ENCODE measurements at places on chromosomes 12 and 14.

- DNase-seq: peak; percentile 58
These were observed 72.6 kb downstream of the LRP6 start for GRCh38 chr12:12194206-12194605.

DNA sequence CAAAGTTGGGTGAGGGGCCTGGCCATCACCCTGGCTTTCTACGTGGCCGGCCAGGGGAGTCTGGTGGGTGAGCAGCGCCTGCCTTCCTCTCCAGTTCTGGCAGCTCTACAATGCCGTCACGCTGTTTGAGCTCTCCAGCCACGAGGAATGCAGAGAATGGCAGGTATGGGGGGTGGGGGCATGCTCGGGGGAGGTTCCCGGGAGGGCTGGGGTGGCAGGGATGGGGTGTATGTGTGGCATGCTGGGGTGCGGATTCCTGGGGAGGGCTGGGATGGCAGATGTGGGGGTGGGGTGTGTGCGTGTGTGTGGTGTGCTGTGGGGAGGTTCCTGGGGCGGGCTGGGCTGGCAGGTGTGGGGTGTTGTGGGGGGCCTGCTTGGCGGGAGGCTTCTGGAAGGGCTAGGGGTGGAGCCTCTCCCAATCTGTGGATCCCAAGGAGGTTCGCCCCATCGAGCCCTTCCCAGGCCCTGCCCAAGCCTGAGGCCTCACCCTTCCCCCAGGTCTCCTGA lies 18.5 kb downstream of the RHOF start:
- DNase-seq: peak; percentile 69

DNA sequence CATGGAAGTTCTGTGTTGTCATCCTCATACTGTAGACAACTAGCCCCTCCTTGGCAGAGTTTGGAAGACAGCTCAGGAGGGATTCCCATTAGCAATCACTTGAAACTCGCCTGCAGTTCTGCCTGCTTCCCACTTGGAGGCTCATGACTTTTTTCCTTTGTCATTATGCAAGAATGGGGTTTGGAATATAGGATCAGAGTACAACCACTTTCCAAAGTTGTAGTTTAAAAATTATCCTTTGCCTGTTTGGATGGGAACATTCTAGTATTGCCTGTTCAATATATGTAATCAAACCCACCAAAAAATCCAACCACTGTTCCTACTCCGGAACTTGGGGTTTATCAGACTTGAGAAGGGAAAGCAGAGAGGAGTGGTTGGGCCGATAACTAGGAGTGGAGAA lies 2.1 kb upstream of the GPD1 start:
- DNase-seq: peak; percentile 53

GRCh38 chr12:111067498-111067897 lies 147.1 kb upstream of the MYL2 start:
- no peak for DNase-seq

GRCh38 chr14:74932401-74932901 lies 9.4 kb upstream of the RPS6KL1 start:
- DNase-seq: no peak

DNA sequence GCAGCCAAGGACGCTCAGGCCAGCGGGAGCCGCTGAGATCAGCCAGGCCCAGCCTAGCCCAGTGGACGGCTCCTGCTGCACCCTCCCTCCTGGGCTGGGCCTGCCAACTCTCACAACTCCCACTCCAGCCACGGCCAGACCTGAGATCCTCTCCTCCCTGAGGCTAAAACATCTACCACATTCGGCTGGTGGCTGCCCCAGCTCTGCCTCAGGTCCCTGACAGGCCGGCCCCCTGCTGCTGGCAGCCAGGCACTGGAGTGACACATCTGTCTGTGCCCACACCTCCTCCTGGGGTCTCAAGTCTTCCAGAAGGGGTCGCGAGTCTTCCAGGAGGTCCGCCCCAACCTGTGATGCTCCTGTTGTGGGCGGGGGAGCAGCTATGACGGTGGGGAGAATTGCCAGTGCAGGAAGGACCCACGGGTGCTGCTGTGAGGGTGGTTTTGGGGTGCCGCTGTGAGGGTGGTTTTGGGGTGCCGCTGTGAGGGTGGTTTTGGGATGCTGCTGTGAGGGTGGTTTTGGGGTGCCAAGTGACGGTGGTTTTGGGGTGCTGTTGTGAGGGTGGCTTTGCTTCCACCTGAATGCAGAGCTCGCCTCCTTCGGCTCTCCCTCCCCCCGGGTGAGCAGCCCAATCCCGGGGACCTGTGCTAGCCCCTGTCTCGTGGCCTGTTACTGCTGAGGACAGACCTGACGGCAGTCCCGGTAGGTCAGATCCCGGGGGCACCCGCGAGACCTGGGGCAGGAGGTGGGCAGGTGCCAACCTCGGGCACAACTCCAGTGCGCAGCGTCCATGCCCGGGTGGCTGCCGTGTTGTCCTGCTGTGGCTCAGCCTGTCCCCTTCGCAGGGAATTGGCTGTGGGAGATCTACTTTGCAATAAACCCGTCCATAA lies 27.5 kb upstream of the C14orf180 start:
- no peak for DNase-seq

DNA sequence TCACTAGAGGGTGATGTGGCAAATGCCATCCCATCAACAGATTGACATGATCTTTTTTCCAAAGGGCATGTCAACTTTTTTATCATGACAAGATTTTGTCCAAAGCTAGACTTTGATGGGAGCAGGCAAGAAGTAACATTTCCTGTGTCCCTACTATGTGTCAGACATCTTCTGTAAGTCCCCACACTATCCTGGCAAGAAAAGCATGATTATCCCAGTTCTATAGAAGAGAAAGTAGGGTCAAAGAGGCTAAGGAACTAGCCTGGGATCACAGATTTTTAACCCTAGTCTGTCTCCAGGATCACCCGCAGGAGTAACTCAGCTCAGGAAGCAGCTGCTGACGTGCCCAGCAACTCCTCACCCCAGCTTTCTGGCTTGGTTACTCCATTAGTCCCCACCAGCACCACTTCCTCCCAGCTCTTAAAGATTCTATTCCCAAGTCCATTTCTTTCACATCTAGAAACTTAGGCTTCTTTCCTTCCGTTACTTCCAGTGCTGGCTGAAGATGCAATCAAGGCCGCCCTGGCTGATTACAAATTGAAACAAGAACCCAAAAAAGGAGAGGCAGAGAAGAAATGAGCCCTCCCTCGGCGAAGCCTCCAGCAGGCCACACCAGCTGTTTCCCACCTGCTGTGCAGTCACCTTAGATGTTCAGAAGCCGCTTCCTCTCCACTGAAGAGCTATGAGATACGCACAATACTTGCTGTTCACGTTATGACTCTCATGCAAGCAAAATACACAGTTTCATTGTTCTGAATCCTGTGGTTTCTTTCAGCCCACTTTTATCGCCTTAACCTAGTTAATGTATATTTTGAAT lies 6.2 kb downstream of the ISCU start:
- DNase-seq: no peak

GRCh38 chr14:76754586-76754985 lies 6.7 kb upstream of the VASH1 start:
- no peak for DNase-seq

GRCh38 chr12:104567832-104568486 lies 111.2 kb downstream of the CHST11 start:
- no peak for DNase-seq

- no peak for DNase-seq
These were observed 49.2 kb upstream of the LYZ start for GRCh38 chr12:69298947-69299346.

- no peak for DNase-seq
These were observed 18.8 kb upstream of the PIP4K2C start for GRCh38 chr12:57571926-57572762.

DNA sequence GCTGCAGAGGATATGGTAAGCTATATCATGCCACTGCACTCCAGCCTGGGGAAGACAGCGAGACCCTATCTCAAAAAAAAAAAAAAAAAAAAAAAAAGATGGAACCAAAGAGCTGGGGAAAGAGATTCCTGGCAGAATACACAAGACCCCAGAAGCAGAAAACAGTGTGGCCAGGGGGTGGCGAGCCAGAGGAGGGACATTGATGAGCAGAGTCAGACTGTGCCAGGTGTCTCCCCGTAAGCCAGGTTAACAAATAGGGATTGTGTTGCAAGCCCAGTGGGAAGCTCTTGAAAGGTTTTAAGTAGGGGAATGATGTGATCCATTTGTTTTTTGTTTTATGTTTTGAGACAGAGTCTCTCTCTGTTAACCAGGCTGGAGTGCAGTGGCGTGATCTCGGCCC lies 56.1 kb downstream of the FIGNL2 start:
- DNase-seq: no peak

- DNase-seq: no peak
These were observed 257.9 kb upstream of the FOXN3 start for GRCh38 chr14:89674936-89675335.

DNA sequence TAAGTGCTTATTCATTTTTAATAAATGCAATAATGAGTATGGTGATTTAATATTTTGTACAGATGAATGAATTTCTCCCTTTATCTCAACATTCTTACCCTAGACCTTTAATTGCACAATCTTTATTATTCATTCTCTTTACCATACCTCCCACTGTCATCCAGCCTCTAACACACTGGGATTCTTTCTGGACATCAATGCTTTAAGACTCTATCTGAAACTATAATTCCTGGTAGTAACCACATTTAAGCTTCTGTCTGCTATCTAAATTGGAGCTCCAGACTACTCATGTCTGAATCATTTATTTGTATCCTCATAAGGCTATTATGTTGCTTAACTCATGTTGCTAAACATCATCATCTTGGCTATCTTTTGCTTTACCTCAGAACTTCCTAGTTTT lies 270.2 kb downstream of the ALG10B start:
- DNase-seq: no peak

DNA sequence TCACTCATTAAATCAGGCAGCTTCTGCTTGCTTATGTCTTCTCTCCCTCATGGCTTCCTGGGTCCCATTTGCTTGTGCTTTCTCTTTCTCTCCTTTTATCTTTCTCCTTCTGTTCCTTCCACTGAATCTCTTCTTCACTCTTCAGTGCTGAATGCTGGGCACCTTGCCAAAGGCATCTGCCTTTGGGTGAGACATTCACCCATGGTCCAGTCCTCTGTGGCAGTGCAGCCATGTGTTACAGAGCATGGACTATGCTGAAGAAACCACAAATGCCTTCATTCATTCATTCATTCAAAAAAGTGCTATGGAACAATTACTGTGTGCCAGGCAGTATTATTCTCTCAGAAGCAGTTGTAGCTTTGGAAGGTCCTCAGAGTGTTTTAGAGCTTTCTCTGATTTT lies 344.4 kb upstream of the STXBP6 start:
- DNase-seq: no peak

DNA sequence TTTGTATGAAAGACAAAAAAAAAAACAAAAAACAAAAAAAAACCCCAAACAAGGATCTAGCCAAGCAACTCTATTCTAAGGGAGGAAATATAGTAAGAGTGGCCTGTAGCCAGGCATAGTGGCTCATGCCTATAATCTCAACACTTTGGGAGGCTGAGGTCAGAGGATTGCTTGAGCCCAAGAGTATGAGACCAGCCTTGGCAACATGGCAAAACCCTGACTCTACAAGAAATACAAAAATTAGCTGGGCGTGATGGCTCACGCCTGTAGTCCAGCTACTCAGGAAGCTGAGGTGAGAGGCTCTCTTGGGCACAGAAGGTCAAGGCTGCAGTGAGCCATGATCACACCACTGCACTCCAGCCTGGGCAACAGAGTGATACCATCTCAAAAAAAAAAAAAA lies 47.9 kb downstream of the TMEM117 start:
- DNase-seq: no peak

DNA sequence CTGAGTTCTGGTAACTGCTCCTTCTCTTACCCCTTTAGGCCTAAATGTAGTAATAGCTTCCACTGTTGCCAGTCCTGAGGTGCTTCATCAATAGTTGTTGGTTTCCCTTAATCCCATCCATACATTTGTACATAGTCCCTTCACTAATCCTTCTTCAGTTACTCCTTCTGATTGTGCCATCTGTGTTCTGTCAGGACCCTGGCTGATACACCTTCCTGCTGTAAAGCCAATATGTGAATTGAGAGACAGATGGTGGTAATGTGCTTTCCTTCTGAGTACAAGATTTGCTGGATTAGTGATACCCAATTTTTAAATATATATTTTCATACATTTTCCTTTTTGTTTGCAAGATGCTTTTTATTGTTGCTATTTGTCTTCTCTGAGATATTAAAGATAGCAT lies 66.4 kb downstream of the OTOGL start:
- DNase-seq: no peak

DNA sequence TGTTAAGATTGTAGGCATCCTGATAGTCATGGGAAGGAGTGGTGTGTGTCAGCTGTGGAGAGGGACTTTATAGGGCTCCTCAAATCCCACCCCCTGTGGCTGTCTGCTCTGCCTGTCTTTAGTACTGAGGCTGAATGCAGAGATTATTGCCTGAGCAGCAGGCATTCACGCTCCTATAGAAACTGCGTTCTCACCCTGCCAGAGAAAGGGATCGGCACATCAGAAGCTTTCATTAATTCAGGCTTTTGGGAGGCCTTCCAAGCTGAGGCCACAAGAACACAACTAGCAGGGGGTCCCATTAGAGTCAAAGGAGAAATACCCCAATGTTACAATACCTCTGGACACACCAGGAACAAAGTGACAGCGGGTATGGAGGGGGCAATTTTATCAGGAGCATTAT lies 12.6 kb downstream of the KCNK10 start:
- DNase-seq: no peak

DNA sequence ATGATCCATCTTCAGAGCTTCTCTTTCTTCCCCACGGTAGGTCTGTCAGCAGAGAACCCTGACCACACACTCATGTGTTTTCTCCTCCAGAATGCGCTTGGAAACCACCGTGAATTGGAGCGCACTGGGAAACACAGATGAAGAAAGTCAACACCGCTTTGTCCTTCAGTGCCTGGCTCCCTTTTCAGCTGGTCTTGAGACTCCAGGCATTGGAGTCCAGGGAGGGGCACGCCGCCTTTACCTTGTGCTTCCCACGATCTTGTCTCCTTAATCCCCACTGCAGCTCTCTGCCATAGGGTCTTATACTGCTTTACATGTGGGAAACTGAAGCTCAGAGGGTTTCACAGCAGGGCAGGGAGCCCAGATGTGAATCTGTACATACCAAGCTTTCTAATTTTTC lies 1.1 kb downstream of the FAM90A1 start:
- no peak for DNase-seq

DNA sequence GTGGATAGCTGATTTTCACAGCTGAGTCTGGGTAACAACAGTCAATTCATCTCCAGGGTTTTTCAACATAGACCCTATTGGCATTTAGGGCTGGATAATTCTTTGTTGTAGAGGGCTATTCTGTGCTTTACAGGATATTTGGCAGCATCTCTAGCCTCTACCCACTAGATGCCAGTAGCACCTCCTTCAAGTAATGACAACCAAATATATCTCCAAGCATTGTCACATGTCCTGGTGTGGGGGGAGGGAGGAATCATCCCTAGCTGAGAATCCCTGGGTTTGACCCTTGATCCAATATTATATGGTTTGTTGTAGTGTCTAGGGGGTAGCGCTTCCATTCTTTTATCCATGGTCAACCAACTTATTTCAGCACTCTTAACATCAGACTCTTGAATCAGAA lies 157.2 kb downstream of the ANO4 start:
- DNase-seq: no peak

DNA sequence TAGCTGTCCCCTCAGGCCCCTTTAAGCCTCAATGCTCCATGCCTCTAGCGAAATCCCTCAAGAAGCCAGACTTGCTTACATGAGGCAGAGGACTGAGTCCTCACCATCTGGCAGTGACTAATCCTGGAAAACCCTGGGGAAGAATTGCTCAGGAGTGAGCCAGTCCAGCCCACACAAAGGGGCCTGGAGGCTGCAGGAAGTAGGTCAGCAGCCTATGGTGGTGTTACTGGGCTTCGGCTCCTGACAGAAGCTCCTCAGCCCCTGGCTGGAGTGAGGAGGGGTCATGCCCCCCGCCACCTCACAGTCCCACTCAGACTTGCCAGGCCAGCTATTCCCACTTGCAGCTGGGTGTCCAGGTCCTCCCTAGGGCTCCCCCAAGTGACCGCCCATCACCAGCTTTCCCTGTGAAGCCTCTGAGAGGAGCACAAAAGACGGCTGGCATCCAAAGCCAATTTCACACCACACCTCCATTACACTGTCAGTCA lies 250.5 kb downstream of the DPF3 start:
- peak; percentile 30 for DNase-seq
